ENCODE measurements at places on chromosomes 5 and 9.

- no peak for DNase-seq
Observed at GRCh38 chr5:173549644-173550043, 66.8 kb downstream of the BOD1 start.

DNA sequence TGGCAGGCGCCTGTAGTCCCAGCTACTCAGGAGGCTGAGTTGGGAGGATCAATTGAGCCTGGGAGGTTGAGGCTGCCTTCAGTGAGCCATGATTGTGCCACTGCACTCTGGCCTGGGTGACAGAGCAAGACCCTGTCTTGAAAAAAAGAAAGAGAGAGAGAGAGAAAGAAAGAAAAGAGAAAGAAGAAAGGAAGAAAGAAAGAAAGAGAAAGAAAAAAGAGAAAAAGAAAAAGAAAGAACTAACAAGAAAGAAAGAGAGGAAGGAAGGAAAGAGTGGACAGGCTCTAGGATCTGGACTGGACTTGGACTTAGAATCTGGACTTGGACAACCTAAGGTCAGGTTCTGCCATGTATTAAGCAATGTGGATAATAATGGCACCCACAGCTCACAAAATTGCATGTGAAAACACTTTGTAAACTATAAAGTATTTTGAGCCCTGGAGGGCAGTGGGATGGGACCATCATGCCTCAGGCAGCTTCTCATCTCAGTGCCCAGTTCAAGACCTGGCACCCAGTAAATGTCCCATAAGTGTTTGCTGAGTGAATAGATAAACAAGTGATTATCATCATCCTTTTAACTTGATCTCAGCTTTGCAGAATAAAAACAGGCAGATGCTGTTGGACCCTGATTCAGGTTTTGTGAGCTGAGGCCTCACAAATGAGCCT, 12.8 kb upstream of the PHF19 start:
- no peak for DNase-seq

DNA sequence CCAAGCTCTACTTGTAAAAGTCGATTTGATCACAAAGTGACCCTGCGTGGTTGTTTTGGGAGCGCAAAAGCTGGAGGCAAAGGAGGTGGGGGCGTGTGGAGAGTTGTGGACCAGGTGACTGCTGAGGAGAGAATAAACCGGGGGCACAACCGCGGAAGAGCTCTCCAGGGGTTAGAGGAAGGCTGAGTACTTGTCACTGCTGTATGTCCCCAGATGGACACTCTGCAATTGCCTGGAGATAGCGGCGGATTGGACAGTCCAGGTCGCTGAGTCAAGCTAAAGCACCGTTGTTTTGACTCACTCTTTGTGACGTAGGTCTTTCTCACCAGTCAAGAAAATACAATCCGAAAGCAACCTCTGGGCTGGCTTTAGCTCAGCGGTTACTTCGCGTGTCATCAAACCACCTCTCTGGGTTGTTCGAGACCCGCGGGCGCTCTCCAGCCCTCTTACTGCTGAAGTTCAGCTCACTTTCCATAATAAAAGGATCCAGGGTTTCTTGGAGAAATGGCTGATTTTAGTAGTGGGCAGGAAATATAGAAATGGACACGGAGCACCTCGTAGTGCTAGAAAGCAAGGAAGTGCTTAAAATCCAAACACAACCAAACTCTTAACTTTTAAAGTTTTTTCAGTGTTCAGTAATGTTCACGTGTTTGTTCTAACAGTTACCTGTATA, 25.7 kb downstream of the ZMAT2 start:
- DNase-seq = no peak

- no peak for DNase-seq
Observed at GRCh38 chr5:4977416-4978110, 162.6 kb upstream of the ADAMTS16 start.

DNA sequence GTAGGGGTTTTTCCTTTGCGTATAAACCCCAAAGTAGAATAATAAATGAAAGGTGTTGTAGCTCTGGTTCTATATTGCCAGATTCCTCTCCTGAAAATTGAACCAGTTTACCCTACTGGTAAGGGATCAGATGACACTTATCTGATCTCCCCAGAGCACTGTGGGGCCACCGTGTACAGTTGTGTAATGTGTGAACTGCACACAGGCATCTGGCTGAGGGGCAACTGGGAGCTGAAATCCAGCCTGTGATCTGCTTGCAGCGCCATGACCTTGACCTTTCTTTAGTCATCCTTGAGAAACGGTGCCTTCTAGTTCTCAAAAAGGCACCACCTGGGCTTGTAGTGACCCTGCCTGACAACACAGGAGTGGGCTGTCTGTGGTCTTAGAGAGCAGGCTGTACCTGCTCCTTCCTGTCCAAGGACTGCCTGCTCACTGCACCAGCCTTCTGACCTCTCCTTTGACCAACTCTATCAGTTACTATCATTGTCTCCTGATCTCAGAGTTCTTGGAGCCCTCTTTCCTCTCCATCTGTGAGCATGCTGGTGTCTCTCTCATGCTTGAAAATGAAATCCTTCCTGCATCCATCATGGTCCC, 40.2 kb downstream of the PDE6A start:
- peak; percentile 42 for DNase-seq

GRCh38 chr9:116504893-116505480, 182.1 kb upstream of the TRIM32 start:
- DNase-seq = no peak

DNA sequence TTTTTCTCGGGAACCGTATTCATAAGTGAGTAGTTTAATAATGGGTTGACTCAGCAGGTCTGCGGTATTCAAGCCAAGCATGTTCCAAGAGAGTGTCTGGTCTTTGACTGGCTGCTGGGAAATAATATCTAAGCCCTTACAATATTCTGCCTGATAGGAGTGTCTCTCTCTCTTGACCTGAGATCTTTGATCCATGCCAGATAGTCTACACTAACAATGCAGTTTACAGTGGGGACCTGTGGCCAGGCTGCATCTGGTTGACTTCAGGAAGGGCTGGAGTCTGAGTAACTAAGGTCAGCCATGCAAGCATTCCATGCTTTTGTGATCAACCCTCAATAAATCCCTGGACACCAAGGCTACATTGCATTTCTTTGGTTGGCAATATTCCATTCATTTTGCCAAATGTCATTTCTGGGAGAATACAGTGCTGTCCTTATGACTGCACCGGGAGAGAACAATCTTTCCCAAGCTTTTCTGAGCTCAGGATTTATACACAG, 195.5 kb downstream of the SEMA5A start:
- no peak for DNase-seq

DNA sequence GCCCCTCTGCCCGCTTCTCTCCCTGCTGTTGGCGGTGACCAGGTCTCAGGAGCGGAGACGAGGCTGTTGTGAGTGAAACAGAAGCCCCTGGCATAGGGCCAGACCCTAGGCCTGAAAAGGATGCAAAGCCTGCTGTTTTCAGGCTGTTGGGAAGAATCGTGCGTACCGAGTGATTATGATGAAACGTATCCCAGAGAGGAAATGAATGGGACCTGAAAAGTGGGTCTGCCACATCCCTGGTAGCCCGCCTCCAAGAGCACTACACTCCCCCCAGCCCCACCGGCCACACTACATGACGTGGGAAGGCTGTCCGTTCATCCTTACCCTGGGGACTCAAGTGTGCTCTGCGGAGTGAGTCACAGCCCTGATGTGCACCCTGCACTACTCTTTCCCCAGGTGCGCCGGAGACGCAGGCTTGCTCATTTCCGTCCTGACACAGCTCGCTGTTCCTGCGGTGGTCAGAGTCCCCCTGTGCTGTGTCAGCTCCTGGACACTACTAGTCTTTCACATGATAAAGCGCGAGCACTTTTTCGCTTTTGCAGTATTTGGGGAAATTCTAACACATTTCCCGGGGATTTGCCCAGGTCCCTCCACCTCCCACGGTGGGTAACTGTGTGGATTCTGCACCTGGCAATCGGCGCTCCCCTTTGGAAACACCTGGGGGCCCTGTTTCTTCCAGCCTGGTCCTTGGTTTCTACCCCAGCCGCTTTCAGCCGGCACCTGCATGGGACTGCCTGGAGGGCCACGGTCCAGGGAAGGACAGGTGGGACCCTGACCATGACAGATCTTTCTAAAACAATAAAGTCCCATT, 91.5 kb downstream of the ANKRD33B start:
- no peak for DNase-seq

DNA sequence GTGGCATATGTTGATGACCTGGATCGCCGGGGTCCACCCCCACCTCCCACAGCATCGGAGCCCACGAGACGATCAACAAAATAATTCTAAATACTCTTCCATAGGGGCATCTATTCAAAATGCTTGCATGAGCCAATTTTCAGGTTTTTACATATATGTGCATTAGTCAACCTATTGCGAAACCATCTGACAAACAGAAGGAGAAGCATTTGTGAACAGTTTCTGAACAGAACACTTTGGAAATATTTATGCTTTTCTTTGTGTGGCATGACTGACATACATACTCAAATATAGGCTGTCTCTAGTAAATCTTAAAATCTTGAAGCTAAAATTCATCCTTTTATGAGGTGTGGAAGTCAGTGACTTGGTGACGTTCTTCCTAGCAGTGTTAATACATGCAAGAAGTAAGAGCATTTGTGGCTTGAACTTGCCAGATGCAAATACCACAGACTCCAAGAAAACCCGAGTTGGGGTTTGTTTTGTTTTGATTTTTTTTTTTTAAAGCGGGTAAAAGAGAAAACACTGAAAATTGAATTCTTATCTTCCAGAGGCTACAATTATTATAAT, 5.3 kb downstream of the GPR151 start:
- no peak for DNase-seq

GRCh38 chr5:9820691-9821449, 190.7 kb upstream of the TAS2R1 start:
- DNase-seq = no peak

GRCh38 chr5:98458004-98458403, 315.5 kb upstream of the RGMB start:
- no peak for DNase-seq

- DNase-seq = no peak
Observed at GRCh38 chr5:165286692-165287091, 1781.3 kb downstream of the MAT2B start.

- no peak for DNase-seq
Observed at GRCh38 chr9:126647585-126648411, 34.1 kb downstream of the LMX1B start.

GRCh38 chr9:129632460-129632859, 6.5 kb downstream of the NTMT1 start:
- no peak for DNase-seq

GRCh38 chr5:101284736-101285375, 381.8 kb upstream of the ST8SIA4 start:
- no peak for DNase-seq

DNA sequence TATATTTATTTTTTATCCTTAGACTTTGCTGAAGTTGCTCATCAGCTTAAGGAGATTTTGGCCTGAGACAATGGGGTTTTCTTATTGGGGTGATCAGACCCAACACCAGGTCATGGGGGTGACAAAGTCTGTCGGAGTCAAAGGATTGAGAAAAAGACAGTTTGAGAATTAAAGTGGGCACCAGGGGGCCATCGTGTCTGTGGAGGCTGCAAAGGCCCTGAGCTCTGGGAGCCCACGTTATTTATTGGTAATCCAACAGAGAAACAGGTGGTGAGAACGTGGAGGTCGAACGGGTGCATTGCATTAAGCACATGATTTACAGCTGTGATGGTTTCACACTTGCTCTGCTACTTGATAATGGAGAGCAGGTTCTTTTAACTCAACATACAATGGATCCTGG, 102.5 kb upstream of the CDH10 start:
- no peak for DNase-seq

- DNase-seq = no peak
Observed at GRCh38 chr9:112007575-112008240, 111.1 kb downstream of the UGCG start.

All from GF-D8 (cell line).